Astrocyte (in vitro differentiated cells and primary cell): ENCODE measurements at places on chromosomes 12 and 14. TPM values are rescaled to one million over a fixed set of nuclear protein-coding genes. Genes with fewer than 3 reads are reported as not detected.

PCED1B gene
- total RNA-seq, result 1.8 and 2.4 TPM in 2 replicates

MAP3K9 gene
- total RNA-seq, result 10.7 and 13.0 TPM in 2 replicates

KRT8 gene
- 2,321 and 2,570 TPM in 2 replicates for total RNA-seq

CLEC2A gene
- 0.84 and 2.0 TPM in 2 replicates for total RNA-seq

PTPN6 gene
- 5.2 and 8.9 TPM in 2 replicates for total RNA-seq

KCNH3 gene
- 0.14 TPM in 1 of 2 replicates, not detected in the other for total RNA-seq

SMCO2 gene
- total RNA-seq, result 0.32 and 0.46 TPM in 2 replicates

GLI1 gene
- 5.8 and 6.8 TPM in 2 replicates for total RNA-seq

PARPBP gene
- 4.5 and 5.8 TPM in 2 replicates for total RNA-seq

DNA sequence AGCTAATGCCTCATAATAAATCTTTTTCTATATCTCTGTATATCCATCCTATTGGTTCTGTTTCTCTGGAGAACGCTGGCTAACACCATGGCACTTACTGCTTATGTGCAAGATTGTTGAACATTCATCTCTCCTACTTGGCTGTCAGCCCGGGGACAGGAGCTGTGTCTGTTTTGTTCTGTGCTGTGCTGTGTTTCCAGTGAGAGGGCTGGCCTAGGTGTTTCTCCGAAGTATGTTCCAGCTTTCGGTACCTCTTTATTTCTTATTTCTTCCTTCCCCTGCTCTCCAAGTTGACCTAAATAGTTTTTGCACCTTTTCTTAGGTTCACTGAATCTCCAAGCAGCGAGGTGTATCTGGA lies 18.8 kb upstream of the NR4A1 start:
- H3K27me3 ChIP-seq, result no peaks in the 10 kb centered on the region
- peak overlapping the region; percentile 64 for H3K27ac ChIP-seq
- DNase-seq, result peak; percentile 75

- peaks cover 3% of the 10 kb centered on the region for H3K36me3 ChIP-seq
- peaks cover 4% of the 10 kb centered on the region for H3K4me1 ChIP-seq
- H3K4me3 ChIP-seq, result no peak overlapping the region
- peak; percentile 67 for DNase-seq
- H3K27ac ChIP-seq, result no peak overlapping the region
Measured at GRCh38 chr12:120783197-120783596, 57.6 kb downstream of the ACADS start.

- no peak for DNase-seq
- no peak overlapping the region for H3K4me3 ChIP-seq
- peaks cover 28% of the 10 kb centered on the region for H3K36me3 ChIP-seq
- peaks cover 19% of the 10 kb centered on the region for H3K4me1 ChIP-seq
- H3K27ac ChIP-seq, result no peak overlapping the region
Measured at GRCh38 chr12:79778802-79779448, 88.2 kb upstream of the PAWR start.

- H3K4me1 ChIP-seq, result no peaks in the 10 kb centered on the region
- no peak overlapping the region for H3K27ac ChIP-seq
- peaks cover 2% of the 10 kb centered on the region for H3K27me3 ChIP-seq
- no peak overlapping the region for H3K4me3 ChIP-seq
- H3K36me3 ChIP-seq, result no peaks in the 10 kb centered on the region
Measured at GRCh38 chr14:103199124-103199523, 75.9 kb downstream of the TNFAIP2 start.

GRCh38 chr12:100553936-100554335 lies 19.5 kb upstream of the GAS2L3 start:
- no peak for DNase-seq
- H3K27me3 ChIP-seq, result no peaks in the 10 kb centered on the region
- H3K27ac ChIP-seq, result no peak overlapping the region
- H3K4me3 ChIP-seq, result no peak overlapping the region
- no peaks in the 10 kb centered on the region for H3K4me1 ChIP-seq
- H3K36me3 ChIP-seq, result no peaks in the 10 kb centered on the region

DNA sequence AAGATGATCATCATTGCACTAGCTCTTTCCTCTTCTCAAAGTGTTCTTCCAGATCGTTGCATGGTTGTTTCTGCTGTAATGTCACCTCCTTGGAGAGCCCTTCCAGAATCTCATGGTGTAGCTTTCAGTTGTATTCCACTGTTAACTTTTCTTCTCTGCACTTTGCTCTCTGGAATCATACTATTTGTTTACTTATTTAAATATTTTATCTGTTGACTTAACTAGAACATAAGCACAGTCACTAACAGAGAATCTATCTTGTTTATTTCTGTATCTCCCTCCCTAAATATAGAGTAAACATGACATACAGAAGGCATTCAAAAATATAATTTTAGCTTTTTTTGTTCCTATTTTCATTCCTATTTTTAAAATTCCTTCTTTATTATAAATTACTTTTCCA lies 11.8 kb downstream of the LIN7A start:
- no peak overlapping the region for H3K4me3 ChIP-seq
- H3K27ac ChIP-seq, result no peak overlapping the region
- H3K4me1 ChIP-seq, result no peaks in the 10 kb centered on the region
- H3K36me3 ChIP-seq, result no peaks in the 10 kb centered on the region
- H3K27me3 ChIP-seq, result no peaks in the 10 kb centered on the region
- DNase-seq, result no peak

GRCh38 chr12:40215982-40216381 lies 8.8 kb upstream of the LRRK2 start:
- no peaks in the 10 kb centered on the region for H3K27me3 ChIP-seq
- no peak overlapping the region for H3K27ac ChIP-seq
- H3K4me1 ChIP-seq, result no peaks in the 10 kb centered on the region
- no peaks in the 10 kb centered on the region for H3K36me3 ChIP-seq
- H3K4me3 ChIP-seq, result no peak overlapping the region

DNA sequence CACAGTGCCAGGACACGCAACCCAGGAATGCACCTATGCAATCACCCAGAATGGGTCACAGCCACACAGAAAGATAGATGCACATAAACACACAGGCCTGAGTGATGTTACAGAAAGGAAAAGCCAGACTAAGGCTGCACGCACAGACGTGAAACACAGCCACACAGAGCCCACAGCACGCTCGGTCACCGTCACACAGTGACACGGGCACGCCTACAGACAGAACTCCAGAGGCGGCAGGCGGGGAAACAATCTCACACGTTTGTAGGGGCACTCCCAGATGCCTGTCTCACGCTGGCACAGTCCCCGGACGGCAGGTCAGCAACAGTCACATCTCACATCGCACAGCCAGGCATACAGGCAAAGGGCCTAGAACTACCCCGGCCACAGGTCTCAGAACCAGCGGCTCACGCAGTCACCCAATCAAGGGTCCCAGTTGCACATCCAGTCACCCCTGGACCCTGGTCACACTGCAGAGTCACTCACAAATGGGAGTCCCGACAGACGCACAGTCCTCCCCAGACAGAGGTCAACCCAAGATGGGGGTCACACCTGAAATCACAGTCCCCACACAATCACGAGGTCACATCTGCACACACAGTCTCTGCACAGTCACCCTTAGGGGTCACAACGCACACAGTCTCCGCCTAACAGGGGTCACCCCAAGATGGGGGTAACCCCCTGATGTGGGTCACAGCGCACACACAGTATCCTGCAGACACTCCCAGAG lies 790 bp downstream of the SSH1 start:
- H3K4me3 ChIP-seq, result peak overlapping the region; percentile 99
- H3K27me3 ChIP-seq, result no peaks in the 10 kb centered on the region

GRCh38 chr14:32397861-32398640 lies 69.0 kb downstream of the AKAP6 start:
- H3K36me3 ChIP-seq, result no peaks in the 10 kb centered on the region
- H3K27me3 ChIP-seq, result peaks cover 2% of the 10 kb centered on the region
- H3K4me1 ChIP-seq, result peaks cover 6% of the 10 kb centered on the region
- no peak overlapping the region for H3K27ac ChIP-seq
- peak; percentile 87 for DNase-seq

- H3K36me3 ChIP-seq, result no peaks in the 10 kb centered on the region
- H3K4me3 ChIP-seq, result peak overlapping the region; percentile 35
- DNase-seq, result peak; percentile 17
- H3K27ac ChIP-seq, result no peak overlapping the region
Measured at GRCh38 chr14:97977651-97978261, 1180.6 kb downstream of the VRK1 start.

- H3K27me3 ChIP-seq, result no peaks in the 10 kb centered on the region
- H3K27ac ChIP-seq, result peak overlapping the region; percentile 96
- no peak for DNase-seq
- peaks cover 15% of the 10 kb centered on the region for H3K4me1 ChIP-seq
- peak overlapping the region; percentile 95 for H3K4me3 ChIP-seq
- H3K36me3 ChIP-seq, result no peaks in the 10 kb centered on the region
Measured at GRCh38 chr12:69469854-69470188, 367 bp upstream of the FRS2 start.

DNA sequence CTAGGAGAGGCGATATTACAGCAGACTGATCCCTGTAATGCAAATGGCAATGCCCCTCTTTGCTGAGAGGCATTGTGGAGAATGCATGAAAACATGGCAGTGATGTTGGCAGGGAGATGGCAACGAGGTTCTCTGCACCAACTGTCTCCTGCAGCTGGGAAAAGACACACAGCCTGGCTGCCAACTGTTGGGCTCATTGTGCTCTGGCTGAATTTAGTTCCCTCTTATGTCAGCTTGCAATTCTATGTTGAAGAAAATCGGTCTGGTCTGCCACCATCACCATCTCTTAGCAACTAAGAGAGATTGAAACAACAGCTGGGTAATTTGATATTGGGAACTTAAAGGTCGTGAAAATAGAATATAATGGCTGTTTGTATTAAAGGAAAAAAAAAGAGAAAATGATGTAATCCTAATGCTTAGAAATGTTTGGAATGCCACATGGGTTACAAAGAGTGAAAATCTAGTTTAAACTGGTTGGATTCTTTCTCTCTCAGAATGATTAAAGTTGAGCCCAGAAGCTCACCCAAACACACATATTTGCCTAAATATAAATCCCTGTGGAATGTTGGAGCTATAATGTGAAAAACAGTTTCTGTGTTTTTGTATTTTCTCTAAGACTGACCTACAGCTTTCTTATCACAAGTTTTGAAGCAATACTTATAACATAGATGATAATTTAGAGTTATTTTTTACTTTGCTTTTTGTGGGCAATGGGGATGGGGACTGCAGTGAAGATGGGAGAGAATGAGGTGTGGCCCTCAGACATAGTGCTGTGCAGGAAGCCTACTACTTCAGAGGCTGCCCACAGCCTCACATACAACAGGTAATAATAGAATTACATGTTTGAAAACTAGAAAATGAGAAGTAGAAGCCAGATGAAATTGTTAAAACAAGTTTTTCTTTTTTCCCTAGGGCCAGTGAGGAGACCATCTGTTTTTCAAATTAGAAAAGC lies 143.7 kb downstream of the AKAP6 start:
- H3K4me3 ChIP-seq, result no peak overlapping the region
- peak; percentile 74 for DNase-seq
- peak overlapping the region; percentile 79 for H3K27ac ChIP-seq
- H3K36me3 ChIP-seq, result no peaks in the 10 kb centered on the region

DNA sequence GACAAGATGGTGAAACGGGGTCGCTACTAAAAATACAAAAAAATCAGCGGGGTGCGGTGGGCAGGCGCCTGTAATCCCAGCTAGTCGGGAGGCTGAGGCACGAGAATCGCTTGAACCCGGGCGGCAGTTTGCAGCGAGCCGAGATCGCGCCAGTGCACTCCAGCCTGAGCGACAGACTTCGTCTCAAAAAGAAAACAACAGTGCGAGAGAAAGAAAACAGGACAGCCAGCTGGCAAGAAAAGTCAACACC lies 633 bp upstream of the RNU4-2 start:
- peak overlapping the region; percentile 51 for H3K4me3 ChIP-seq
- no peak for DNase-seq
- peak overlapping the region; percentile 100 for H3K27ac ChIP-seq
- no peaks in the 10 kb centered on the region for H3K27me3 ChIP-seq
- peaks cover 13% of the 10 kb centered on the region for H3K4me1 ChIP-seq

GRCh38 chr12:26938701-26939062 lies 412 bp downstream of the FGFR1OP2 start:
- peaks cover 26% of the 10 kb centered on the region for H3K4me1 ChIP-seq
- no peaks in the 10 kb centered on the region for H3K36me3 ChIP-seq
- no peaks in the 10 kb centered on the region for H3K27me3 ChIP-seq
- H3K4me3 ChIP-seq, result peak overlapping the region; percentile 97
- DNase-seq, result no peak

DNA sequence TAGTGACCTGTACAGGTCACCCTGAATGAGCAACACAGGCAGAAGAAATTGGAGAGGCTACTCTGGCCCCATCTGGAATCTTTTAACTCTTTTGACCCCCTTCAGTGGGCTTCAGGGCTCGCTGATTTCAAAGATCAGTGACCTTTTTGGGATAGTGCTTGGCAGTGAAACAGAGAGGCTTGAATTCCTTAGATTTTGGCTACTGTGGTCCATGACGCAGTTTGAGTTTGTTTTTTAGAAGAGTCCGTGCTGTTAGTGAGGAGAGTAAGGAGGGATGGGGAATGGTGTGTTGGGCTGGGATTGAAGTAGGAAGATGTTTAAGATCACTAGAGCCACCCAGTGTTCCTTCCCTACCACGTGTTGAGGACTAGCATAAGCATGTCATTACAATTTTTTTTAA lies 16.5 kb downstream of the TMEM30B start:
- DNase-seq, result no peak
- H3K36me3 ChIP-seq, result no peaks in the 10 kb centered on the region
- H3K4me3 ChIP-seq, result no peak overlapping the region
- peaks cover 11% of the 10 kb centered on the region for H3K27me3 ChIP-seq
- peaks cover 9% of the 10 kb centered on the region for H3K4me1 ChIP-seq
- H3K27ac ChIP-seq, result no peak overlapping the region

- peaks cover 12% of the 10 kb centered on the region for H3K27me3 ChIP-seq
- H3K27ac ChIP-seq, result peak overlapping the region; percentile 16
- peaks cover 25% of the 10 kb centered on the region for H3K4me1 ChIP-seq
- peak; percentile 89 for DNase-seq
- H3K4me3 ChIP-seq, result no peak overlapping the region
Measured at GRCh38 chr14:69263364-69263763, 3.4 kb downstream of the GALNT16 start.

- peaks cover 5% of the 10 kb centered on the region for H3K4me1 ChIP-seq
- H3K36me3 ChIP-seq, result no peaks in the 10 kb centered on the region
- peak; percentile 84 for DNase-seq
- H3K27ac ChIP-seq, result no peak overlapping the region
- no peak overlapping the region for H3K4me3 ChIP-seq
Measured at GRCh38 chr14:70707138-70708038, 65.7 kb downstream of the TTC9 start.
